ENCODE measurements at places on chromosomes 6 and 20.

DNA sequence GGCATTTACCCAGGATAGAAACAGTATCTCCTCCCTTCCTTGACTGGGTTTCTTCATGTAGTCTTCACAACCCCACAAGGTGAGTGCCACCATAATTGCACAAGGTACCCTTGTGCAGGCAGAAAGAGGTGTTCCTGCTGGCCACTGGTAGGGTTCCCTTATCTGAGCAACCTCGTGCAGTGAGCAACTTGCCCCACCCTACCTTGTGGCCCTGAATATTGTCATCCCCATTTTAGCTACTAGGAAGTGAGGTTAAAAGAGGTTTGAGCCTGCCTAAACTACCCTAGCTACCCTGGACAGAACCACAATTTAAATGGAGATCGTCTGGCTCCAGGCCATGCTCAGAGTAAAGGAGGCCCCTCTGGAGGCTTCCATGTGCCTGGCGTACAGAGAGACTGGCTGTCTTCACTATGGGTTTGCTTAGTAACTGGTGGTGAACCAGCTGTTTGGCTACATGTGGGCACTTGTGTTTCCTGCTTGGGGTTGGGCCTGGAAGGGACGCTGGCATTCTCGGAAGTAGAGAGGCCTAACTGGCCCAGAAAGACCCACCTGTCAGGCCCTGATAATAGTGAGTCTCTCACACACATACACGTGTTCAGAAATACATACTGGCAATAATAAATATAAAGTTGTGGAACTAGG, 148.8 kb downstream of the LRFN2 start:
- no peak for DNase-seq

DNA sequence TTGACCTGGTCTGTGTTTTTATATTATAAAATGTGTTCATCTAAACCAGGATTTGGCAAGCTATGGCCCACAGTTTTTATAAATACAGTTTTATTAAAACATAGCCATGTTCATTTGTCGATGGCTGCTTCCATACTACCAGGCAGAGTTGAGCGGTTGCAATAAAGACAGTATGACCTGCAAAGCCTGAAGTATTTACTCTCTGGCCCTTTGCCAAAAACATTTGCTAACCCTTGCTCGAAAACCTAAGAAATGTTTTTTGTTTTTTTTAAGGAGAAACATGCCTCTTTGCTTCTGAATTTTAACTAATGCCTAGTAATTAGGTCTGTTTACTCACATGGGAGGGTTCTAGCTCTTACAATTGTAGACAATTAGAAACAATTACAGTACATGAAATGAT, 67.4 kb upstream of the SMIM28 start:
- DNase-seq: no peak

DNA sequence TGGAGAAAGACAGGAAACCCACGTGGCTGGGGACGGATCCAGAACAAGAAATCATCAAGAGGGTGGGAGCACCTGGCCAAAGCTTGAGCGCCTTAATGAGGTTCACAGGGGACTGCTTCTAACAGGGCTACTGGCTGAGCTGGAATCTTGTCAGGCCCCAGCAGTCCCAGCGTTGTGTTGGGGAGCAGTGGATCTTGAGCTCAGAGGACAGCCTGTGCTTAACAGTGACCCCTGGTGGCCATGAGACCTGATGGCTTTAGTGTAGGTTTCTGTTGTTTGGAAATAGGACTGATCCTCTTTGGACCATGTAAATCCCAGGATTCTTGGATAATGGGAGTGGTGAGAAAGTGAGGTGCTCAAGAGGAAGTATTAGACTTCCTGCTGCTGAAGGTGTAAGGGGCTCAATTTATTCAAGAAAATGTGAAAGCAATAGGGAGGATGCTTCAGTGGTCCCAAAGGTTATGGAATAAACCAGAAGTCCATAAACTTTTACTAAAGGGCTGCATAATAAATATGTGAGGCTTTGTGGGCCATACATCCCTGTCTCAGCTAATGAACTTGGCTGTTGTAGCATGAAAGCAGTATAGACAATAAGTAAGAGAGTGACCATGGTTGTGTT, 216.2 kb downstream of the NFATC2 start:
- DNase-seq: no peak

GRCh38 chr20:22946596-22946995, 88.5 kb upstream of the SSTR4 start:
- DNase-seq: no peak

GRCh38 chr6:88914180-88914579, 49.2 kb downstream of the RNGTT start:
- no peak for DNase-seq

- no peak for DNase-seq
These were observed 933.7 kb upstream of the GJE1 start for GRCh38 chr6:141199074-141199473.

DNA sequence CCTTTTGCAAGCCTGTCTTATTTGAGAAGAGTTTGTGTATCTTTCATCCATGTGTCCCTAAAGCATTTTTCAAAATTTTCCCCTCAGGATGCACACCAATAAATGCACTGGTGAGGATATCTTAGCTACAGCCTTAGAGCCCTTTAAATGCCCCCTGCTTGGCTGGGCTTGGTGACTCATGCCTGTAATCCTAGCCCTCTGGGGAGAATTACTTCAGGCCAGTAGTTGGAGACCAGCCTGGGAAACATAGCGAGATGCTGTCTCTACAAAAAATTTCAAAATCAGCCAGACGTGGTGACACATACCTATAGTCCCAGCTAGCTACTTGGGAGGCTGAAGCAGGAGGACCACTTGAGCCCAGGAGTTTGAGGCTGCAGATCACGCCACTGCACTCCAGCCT, 33.8 kb upstream of the PLCB4 start:
- no peak for DNase-seq

DNA sequence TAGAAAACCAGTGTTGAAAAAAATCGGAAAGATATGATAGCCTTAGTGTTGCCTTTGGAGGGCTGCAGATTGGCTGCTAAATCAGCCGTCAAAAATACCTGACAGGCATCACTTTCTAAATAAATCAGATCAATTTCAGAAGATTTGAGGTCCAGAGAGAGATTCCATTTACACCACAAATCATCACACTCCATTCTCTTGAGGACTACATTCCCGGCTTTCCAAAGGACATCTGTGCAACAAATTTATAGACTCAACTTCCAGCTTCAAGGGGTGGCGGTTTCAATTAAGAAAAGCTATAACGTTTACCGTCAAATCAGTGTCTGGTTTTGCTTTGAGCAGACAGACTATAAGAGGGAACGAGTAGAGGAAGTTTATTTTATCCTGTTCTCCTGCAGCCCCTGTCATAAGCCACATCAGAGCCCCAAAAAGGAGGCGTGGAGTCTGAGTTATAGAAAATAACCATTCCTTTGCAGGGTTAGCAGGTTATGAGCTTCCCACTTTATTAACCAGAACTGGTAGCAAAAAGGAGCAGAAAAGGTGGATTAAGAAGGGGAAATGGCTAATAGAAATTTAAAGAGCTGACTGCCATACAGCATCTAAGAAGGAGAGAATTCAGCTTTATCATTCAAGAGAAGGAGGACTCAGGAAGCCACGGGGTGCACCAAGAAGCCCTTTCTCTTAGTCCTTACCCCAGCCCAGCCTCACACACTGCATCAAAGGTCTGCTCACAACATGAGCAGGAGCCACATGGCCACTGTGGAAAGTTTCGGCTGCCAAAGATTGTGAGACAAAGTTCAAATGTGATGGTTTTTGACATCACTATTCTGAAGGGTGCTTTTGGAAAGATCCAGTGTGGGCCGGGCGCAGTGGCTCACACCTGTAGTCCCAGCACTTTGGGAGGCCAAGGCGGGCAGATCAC, 12.9 kb upstream of the UQCC2 start:
- DNase-seq: no peak

GRCh38 chr6:6891949-6892461, 215.8 kb upstream of the RREB1 start:
- DNase-seq: no peak

DNA sequence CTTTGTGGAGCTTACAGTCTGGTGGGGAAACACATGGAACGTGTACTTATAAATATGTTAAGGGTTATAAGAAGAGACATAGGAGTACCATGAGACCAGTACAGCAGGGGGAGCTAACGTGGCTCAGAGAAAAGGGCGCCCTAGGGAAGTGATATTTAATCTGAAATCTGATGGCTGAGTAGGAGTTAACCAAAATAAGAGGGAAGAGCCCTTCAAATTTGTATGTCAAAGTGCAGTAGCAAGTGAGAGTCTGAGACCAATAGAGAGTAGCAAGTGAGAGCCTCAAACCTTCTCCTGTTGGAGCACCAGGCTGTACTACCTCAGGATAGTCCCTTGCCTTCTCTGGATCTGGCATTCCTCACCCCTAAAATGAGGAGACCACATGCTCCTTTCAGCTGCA, 6.1 kb upstream of the PKIG start:
- DNase-seq: no peak

GRCh38 chr20:4111440-4112411, 96.4 kb upstream of the RNF24 start:
- DNase-seq: no peak

GRCh38 chr6:84809455-84809854, 45.1 kb upstream of the TBX18 start:
- DNase-seq: no peak

DNA sequence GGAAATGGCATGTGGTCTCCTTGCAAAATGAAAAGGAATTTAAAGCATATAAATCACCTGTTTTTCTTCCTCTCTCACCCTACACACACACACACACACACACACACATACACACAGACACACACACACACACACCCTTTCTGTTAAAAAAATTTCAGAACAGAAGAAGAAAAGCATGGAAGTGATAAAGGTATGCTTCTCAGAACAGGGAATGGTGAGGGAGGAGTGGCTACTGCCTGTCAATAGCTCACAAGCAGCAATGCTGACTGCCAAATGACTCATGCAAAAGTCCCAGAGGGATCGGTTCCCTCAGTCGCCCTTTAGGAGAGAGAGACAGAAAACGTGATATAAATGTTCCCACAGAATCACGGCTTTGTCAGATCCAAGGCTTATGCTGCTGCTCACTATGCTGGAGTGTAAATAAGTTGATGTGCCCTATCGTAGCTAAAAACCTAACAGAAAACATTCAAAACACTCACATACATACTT, 102.6 kb downstream of the IBTK start:
- no peak for DNase-seq
